ENCODE measurements at places on chromosomes 2 and 18.

- no peak for DNase-seq
- no peak overlapping the region for H3K4me3 ChIP-seq
- H3K27ac ChIP-seq, result no peak overlapping the region
- no peaks in the 10 kb centered on the region for H3K27me3 ChIP-seq
- no peaks in the 10 kb centered on the region for H3K4me1 ChIP-seq
Measured at GRCh38 chr2:137316075-137316474, 550.7 kb downstream of the THSD7B start.

GRCh38 chr2:222882484-222882928 is 21.7 kb downstream of the ACSL3 start:
- H3K36me3 ChIP-seq, result peaks cover 22% of the 10 kb centered on the region
- no peak overlapping the region for H3K4me3 ChIP-seq
- peak overlapping the region; percentile 48 for H3K27ac ChIP-seq
- no peaks in the 10 kb centered on the region for H3K27me3 ChIP-seq

DNA sequence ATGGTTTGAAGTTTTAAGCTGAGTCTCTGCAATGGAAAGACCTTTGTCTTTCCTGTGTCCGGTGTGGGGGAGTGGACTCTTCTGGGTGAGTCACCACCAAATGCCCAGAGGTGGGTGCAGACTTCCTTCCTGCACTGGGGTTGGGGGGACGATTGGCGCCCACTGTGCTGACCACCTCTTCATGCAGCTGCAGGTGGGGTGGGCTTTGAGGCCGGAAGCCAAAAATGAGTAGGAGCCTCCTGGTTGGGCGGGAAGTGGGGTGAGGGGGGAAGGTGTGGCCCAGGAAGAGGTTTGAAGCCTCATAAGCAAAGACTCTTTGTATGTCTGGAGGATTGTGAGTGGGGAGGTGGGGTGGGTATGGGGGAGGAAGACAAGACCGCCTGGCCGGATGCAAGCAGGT is 27.6 kb downstream of the PAX8 start:
- H3K4me3 ChIP-seq, result no peak overlapping the region
- H3K27ac ChIP-seq, result no peak overlapping the region
- no peaks in the 10 kb centered on the region for H3K27me3 ChIP-seq
- peaks cover 16% of the 10 kb centered on the region for H3K4me1 ChIP-seq
- DNase-seq, result no peak

- no peak overlapping the region for H3K4me3 ChIP-seq
- peaks cover 10% of the 10 kb centered on the region for H3K4me1 ChIP-seq
- H3K27ac ChIP-seq, result no peak overlapping the region
- no peaks in the 10 kb centered on the region for H3K36me3 ChIP-seq
Measured at GRCh38 chr2:195898505-195899191, 170.0 kb downstream of the DNAH7 start.

- no peaks in the 10 kb centered on the region for H3K4me1 ChIP-seq
- no peak overlapping the region for H3K4me3 ChIP-seq
- H3K27ac ChIP-seq, result no peak overlapping the region
- no peaks in the 10 kb centered on the region for H3K27me3 ChIP-seq
Measured at GRCh38 chr2:8137801-8138200, 544.1 kb upstream of the ID2 start.

DNA sequence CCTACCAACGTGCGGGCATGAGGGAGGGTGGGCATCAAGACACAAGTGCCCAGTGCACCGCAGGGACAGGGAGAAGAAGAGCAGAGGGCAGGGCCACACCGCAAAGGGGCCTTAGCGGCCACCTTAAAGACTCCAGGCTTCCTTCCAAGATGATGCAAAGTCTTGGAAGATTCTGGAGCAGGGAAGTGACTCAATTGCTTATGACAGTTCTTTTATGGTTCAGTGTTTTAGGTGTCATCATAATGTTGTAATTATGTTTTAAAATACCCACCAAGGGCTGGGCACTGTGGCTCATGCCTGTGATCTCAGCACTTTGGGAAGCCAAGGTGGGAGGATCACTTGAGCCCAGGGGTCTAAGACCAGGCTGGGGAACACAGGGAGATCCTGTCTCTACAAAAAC is 44.5 kb upstream of the SEMA4C start:
- peaks cover 16% of the 10 kb centered on the region for H3K4me1 ChIP-seq
- no peak for DNase-seq
- H3K27ac ChIP-seq, result no peak overlapping the region
- no peak overlapping the region for H3K4me3 ChIP-seq
- no peaks in the 10 kb centered on the region for H3K36me3 ChIP-seq
- no peaks in the 10 kb centered on the region for H3K27me3 ChIP-seq

DNA sequence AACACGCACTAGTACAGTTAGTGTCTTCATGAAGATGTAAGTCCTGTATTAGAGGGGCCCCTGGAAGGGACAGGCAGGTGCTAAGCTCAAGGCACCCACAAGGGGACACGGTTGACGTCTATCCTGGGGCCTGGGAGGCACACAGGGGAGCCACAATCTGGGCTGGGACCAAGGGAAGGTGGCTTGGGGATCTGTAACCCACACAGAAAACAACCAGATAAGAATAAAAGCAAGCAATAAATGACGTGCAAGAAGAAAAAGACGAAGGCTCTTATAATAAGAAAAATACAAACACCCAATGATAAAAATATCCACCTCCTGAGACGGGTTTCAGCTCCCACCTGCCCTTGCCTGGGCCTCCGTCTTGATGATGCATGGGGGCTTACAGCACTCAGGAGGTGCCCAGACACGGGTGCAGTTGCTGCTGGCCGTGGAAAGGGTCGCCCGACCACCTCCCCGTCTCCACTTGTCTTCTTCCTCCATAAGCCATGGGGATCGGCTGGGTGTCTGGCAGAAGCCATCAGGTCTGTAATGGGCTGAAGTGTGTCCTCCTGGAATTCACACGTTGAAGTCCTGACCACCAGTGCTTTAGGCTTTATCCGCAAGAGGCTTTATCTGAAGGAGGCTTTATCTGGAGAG is 73.9 kb downstream of the TWIST2 start:
- no peak overlapping the region for H3K4me3 ChIP-seq
- H3K36me3 ChIP-seq, result no peaks in the 10 kb centered on the region
- no peak overlapping the region for H3K27ac ChIP-seq
- no peaks in the 10 kb centered on the region for H3K27me3 ChIP-seq
- DNase-seq, result peak; percentile 40

DNA sequence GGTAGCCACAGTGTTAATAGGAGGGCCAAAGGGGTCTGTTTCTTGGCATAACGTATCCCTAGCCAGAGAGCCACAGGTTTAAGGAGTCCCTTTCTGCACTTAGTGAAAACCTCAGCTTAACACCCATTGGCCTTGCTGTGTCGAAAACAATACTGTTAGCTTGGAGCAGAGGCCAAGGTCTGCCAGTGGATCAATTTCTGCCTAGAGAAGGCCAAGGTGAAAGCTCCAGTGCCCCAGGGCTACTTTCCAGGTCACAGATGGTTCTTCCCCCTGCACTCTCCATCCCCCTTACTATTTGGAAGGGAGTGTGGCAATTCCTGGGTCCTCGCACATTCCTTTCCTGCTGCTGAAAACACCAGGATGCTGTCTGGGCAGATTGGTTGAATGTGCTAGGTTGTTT is 74.8 kb upstream of the TNP1 start:
- no peaks in the 10 kb centered on the region for H3K4me1 ChIP-seq
- H3K27me3 ChIP-seq, result no peaks in the 10 kb centered on the region
- DNase-seq, result no peak
- H3K27ac ChIP-seq, result no peak overlapping the region
- H3K4me3 ChIP-seq, result no peak overlapping the region

- H3K27me3 ChIP-seq, result no peaks in the 10 kb centered on the region
- H3K36me3 ChIP-seq, result no peaks in the 10 kb centered on the region
- DNase-seq, result no peak
- H3K4me3 ChIP-seq, result no peak overlapping the region
- no peak overlapping the region for H3K27ac ChIP-seq
Measured at GRCh38 chr2:100957996-100958653, 44.0 kb upstream of the RPL31 start.

GRCh38 chr2:55003706-55004639 is 46.3 kb downstream of the RTN4 start:
- peaks cover 72% of the 10 kb centered on the region for H3K4me1 ChIP-seq
- peak overlapping the region; percentile 10 for H3K27ac ChIP-seq
- no peak for DNase-seq
- no peak overlapping the region for H3K4me3 ChIP-seq

DNA sequence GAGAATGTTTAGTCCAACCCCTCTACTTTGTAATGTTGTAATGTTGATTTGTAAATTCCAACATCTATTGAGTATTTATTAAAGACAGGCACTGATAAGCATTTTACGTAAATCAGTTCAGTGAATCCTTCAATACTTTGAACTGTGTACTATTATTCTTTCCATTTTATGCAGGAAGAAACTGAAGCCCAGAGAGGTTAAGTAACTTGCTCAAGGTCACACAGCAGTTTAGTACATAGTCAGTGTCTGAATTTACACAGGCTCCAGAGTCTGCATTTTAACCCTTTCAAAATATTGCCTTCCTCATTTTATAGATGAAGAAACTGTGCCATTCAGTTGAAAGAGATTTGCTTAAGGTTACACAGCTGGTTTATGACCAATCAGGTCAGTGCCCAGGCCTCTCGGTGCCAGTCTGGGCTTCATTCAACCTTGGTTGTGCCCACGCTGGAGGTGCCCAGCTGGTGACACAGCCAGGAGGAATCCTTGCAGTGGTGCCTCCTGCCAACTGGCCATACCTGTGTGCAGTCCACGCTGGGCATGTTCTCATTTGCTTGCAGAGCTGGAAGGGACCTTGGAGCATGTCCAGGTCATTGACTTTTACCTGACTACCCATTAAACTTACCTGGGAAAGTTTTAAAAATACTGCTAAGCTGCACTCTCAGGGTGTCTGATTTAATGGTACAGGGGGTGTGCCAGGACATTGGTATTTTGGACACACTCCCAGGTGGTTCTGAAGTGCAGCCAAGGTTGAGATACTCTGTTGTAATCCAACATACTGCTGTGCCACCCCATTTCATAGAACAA is 74.3 kb upstream of the CYRIA start:
- no peaks in the 10 kb centered on the region for H3K27me3 ChIP-seq
- peak overlapping the region; percentile 18 for H3K27ac ChIP-seq
- peaks cover 25% of the 10 kb centered on the region for H3K4me1 ChIP-seq

DNA sequence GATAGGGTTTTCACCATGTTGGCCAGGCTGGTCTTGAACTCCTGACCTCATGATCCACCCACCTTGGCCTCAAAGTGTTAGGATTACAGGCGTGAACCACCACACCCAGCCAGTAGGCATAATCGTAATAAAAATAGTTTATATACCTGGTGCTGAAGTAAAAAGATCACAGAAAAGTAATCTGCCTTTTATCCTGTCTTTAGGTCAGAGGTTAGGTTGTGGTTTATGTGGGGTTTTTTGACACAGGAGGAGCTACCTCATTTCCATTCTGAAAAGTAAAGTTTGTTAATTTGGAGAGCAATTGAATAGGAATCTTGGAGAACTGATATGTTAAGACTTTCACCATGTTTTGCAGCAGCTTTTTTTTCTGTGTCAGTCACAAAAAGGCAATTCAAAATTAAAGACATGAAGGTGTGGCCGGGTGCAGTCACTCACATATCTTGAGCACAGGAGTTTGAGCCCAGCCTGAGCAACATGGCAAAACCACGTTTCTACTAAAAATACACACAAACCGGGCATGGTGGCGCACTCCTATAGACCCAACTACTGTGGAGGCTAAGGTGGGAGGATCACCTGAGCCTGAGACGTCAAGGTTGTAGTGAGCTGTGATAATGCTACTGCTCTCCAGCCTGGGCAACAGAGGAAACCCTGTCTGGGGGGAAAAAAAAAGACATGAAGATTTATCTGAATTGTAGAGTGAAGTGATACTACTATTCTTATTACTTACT is 31.5 kb downstream of the CCNT2 start:
- no peaks in the 10 kb centered on the region for H3K27me3 ChIP-seq
- DNase-seq, result no peak
- H3K4me1 ChIP-seq, result no peaks in the 10 kb centered on the region
- peaks cover 89% of the 10 kb centered on the region for H3K36me3 ChIP-seq

DNA sequence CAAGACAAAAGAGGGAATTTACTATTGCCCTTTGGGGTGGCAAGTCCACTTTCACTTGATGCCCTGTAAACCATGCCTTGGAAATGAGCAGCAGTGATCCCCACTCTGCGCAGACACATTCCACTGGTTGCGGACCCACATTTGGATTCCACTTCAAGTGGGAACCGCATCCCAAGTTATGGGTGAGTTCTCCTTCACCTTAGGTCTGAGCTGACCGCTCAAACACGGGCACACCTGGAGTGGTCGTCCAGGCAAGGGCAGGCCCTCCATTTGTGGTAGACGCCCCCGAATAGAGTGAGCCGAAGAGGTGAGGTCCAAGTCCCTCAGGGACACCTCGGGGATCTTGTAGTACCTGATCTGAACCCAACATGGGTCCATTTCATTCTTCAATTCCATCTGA is 9.8 kb upstream of the AGXT start:
- no peak overlapping the region for H3K27ac ChIP-seq
- no peaks in the 10 kb centered on the region for H3K36me3 ChIP-seq
- DNase-seq, result no peak
- H3K4me3 ChIP-seq, result no peak overlapping the region
- H3K27me3 ChIP-seq, result peaks cover 15% of the 10 kb centered on the region

DNA sequence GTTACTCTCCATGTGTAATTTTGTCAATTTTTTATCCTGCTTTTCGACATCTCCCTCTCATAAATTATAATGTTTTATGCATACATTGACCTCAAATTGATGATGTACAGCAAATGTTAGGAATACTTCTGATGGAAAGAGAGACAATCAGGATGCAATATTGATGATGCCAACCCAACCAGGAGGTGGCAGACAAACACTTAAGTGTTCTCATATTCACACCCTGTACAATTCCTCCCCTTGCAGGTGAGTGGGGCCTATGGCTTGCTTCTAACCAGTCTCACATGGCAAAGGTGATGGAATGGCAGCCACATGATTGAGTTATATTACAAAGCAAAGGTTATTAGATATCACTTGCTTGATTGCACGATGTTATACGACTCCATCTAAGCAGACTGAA is 594.3 kb upstream of the REG3G start:
- H3K4me1 ChIP-seq, result no peaks in the 10 kb centered on the region
- H3K4me3 ChIP-seq, result no peak overlapping the region
- H3K36me3 ChIP-seq, result no peaks in the 10 kb centered on the region
- H3K27me3 ChIP-seq, result no peaks in the 10 kb centered on the region

GRCh38 chr2:129812071-129812470 is 167.4 kb upstream of the RAB6C start:
- DNase-seq, result no peak
- H3K4me3 ChIP-seq, result no peak overlapping the region
- H3K36me3 ChIP-seq, result no peaks in the 10 kb centered on the region
- no peaks in the 10 kb centered on the region for H3K4me1 ChIP-seq
- H3K27ac ChIP-seq, result no peak overlapping the region

- no peaks in the 10 kb centered on the region for H3K36me3 ChIP-seq
- no peak for DNase-seq
- no peaks in the 10 kb centered on the region for H3K27me3 ChIP-seq
- H3K27ac ChIP-seq, result no peak overlapping the region
Measured at GRCh38 chr2:142531377-142531776, 346.1 kb upstream of the KYNU start.

GRCh38 chr2:209147981-209148380 is 275.9 kb upstream of the MAP2 start:
- no peaks in the 10 kb centered on the region for H3K4me1 ChIP-seq
- no peaks in the 10 kb centered on the region for H3K27me3 ChIP-seq
- H3K4me3 ChIP-seq, result no peak overlapping the region
- H3K27ac ChIP-seq, result no peak overlapping the region
- DNase-seq, result no peak

GRCh38 chr2:238164906-238165287 is 6.1 kb downstream of the ERFE start:
- no peak overlapping the region for H3K27ac ChIP-seq
- H3K36me3 ChIP-seq, result peaks cover 17% of the 10 kb centered on the region
- peaks cover 16% of the 10 kb centered on the region for H3K4me1 ChIP-seq
- H3K4me3 ChIP-seq, result no peak overlapping the region
- peak; percentile 28 for DNase-seq
- peaks cover 12% of the 10 kb centered on the region for H3K27me3 ChIP-seq

All from RWPE2 (cell line).